Central memory CD8-positive, alpha-beta T cell (primary cell): ENCODE measurements at places on chromosomes 5 and 9.

DNA sequence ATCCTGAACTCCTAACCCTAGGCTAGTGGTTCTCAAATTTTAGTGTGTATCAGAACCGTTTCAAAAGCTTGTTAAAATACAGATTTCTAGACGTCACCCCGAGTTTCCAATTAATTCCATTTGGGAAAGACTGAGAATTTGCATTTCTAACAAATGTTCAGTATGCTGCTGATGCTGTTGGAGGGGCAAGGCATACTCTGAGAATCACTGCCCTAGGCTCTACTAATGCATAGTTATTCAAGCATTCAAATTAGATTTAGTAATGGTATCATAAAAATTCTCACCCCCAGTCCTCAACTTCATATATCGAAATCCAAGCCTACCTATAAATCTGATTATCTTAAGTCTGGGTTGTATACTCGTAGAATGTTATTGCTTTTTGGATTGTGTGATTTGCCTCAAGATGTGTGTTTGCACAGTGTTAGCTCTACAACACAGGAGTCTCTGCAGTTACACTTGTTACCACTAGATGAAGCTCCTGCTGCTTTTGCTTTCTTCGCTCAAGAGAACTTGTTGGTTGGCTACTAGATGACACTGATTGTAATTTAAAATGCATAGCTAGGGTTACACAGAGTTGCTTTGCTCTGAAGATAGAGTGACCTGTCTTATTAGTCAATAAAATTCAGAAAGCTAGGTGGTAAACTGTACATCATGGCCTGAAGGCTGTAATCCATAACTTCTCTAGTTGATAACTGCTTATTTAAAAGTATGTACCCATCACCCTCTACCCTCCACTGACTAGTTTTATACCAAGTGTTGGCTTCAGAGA, 7.5 kb upstream of the ERAP2 start:
- peaks cover 2% of the 10 kb centered on the region for H3K36me3 ChIP-seq
- no peak overlapping the region for H3K27ac ChIP-seq
- peak; percentile 16 for DNase-seq
- H3K4me3 ChIP-seq, result no peak overlapping the region
- peaks cover 18% of the 10 kb centered on the region for H3K4me1 ChIP-seq
- no peaks in the 10 kb centered on the region for H3K27me3 ChIP-seq

- H3K4me1 ChIP-seq, result peaks cover 8% of the 10 kb centered on the region
- H3K4me3 ChIP-seq, result no peak overlapping the region
- no peak overlapping the region for H3K27ac ChIP-seq
- H3K27me3 ChIP-seq, result peaks cover 34% of the 10 kb centered on the region
- H3K36me3 ChIP-seq, result peaks cover 2% of the 10 kb centered on the region
- DNase-seq, result no peak
These were observed 18.3 kb upstream of the SYNPO start for GRCh38 chr5:150622157-150622556.

DNA sequence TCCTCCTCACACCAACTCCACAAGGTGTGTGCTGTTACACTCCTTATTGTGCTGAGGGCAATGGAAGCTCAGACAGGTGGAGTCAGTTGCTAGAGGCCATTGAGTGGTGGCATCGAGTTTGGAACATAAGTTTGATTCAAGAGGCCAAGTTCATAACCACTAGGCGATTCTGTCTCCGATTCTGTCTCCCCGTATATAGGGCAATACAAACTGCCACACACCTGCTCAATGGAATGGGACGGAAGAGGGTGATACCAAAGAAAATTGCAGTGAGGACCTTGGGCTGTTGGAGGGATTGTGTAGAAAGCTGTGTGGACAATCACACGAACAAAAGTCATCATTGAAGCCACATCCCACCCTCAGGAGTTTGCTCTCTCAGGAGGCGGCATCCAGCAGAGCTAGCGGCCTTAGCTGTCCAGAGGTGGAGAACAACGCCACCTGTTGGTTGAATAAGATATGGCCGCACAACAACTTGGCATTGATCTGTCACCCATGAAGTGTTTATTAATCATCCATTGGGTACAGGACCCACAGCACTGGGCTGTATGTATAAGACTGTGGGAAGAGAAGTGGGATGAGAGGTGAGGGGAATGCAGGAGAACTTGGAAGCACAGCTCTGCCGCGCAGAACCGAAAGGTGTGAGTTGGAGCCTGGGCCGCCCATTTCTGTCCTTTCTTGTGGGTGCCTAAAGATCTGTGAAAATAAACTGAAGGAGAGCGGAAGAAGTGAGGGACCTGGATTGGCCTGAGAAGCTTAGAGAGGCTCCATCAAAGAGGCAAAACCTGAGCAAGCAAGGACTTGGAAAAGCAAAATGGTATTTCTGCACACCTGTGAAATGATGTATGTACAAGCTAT, 16.1 kb upstream of the NEUROG1 start:
- H3K36me3 ChIP-seq, result peaks cover 1% of the 10 kb centered on the region
- H3K27me3 ChIP-seq, result peaks cover 77% of the 10 kb centered on the region
- H3K4me1 ChIP-seq, result no peaks in the 10 kb centered on the region
- no peak overlapping the region for H3K4me3 ChIP-seq

DNA sequence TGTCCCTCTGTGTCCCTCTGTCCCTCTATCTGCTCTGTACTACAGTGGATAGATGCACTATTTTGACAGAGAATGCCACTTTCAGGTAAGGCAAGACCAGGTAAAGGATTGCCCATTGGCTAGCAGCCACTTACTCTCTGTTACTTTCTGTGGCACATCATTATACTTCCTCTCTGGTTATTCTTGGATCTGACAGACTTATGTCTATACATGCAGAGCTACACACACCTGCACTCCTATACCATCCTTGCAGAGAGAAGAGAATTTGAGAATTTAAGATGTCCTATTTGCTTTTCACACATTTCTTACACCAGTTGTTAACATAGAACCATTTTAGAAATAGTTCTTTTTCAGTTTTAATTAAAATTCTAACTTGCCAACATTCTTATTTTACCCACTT, 163.7 kb upstream of the SLC12A2 start:
- no peak for DNase-seq
- H3K4me1 ChIP-seq, result peaks cover 8% of the 10 kb centered on the region
- H3K4me3 ChIP-seq, result no peak overlapping the region
- no peak overlapping the region for H3K27ac ChIP-seq
- H3K36me3 ChIP-seq, result no peaks in the 10 kb centered on the region
- H3K27me3 ChIP-seq, result no peaks in the 10 kb centered on the region

DNA sequence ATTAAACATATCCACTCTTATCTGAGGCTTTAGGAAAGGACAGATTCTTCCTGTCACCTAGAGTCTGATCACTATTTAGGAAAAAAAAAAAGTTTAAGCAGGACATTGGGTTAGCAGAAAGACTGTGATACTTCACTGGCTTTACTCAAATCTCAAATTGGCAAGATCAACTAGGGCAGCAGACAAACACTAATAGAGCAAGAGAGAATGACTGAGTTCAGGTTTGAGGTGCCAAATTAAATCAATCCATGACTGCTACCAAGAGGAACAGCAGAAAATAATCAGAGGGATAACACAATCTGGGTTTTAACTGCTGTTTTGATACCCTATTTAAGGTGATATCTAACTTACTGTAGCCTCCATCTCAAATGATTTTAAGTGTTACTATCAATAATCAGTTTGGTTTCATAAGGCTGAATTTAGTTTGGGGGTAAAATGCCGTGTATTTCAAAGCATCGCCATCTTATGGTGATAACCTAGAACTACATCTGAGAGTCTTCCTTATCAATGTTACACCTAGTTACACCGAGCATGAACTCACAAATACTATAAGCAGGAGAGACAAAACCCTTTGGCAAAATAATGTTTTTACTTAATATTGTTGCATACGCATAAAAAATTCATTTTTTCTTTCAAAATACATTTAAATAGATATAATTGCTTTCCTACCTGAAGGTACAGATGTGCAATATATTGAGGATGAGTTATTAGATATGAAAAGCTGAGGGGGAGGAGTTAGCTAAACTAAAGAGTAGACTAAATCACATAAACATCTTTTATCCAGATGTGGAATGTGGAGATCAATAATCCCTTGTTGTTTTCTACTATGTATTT, 286.4 kb upstream of the CDH12 start:
- no peak overlapping the region for H3K4me3 ChIP-seq
- H3K27ac ChIP-seq, result no peak overlapping the region
- no peaks in the 10 kb centered on the region for H3K36me3 ChIP-seq
- no peaks in the 10 kb centered on the region for H3K4me1 ChIP-seq
- no peaks in the 10 kb centered on the region for H3K27me3 ChIP-seq
- no peak for DNase-seq

DNA sequence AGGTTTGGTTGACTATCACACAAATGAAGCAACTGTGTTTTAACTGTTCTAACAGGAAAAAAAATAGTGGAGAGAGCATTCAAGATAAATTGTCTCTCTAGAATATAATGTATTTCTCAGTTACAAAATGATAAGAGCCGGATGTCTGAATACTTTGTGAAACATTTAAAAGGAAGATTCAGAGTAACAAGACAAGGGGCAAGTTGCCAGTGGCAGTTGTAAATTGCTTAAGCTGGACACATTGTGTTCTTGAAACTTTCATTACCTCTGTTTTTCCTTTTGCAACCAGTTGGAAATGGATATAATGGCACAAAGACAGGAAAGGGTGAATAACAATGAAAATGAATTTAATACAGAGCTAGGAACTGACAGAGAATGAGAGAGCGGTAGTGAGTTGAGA, 15.2 kb upstream of the TBCA start:
- H3K4me3 ChIP-seq, result no peak overlapping the region
- H3K36me3 ChIP-seq, result no peaks in the 10 kb centered on the region

- H3K4me3 ChIP-seq, result peak overlapping the region; percentile 42
- H3K27me3 ChIP-seq, result no peaks in the 10 kb centered on the region
- no peak for DNase-seq
- H3K27ac ChIP-seq, result peak overlapping the region; percentile 88
These were observed 53.5 kb upstream of the IL7R start for GRCh38 chr5:35803191-35803651.

- DNase-seq, result no peak
- no peak overlapping the region for H3K27ac ChIP-seq
- H3K36me3 ChIP-seq, result no peaks in the 10 kb centered on the region
- H3K27me3 ChIP-seq, result peaks cover 74% of the 10 kb centered on the region
- no peaks in the 10 kb centered on the region for H3K4me1 ChIP-seq
These were observed 195.7 kb downstream of the DCP2 start for GRCh38 chr5:113172231-113172826.

DNA sequence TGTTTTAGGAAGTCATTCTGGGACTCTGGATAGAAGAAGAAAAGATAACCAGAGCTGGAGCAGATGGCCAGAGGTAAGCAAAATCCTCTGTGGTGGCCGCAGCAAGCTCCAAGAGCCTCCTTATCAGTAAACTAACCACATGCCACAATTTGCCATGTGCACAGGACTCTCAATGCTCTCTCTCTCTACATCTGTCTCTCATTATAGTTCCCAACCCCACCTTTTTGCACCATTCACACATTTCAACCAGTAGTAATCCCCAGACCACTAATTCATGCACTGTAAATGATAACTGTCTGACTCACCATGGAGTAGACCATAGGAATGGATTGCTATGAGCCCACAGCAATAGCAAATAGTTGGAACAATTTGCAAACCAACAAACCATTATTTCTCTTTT, 526.1 kb downstream of the TLR4 start:
- H3K27me3 ChIP-seq, result no peaks in the 10 kb centered on the region
- no peak overlapping the region for H3K4me3 ChIP-seq
- H3K4me1 ChIP-seq, result no peaks in the 10 kb centered on the region
- no peaks in the 10 kb centered on the region for H3K36me3 ChIP-seq
- no peak overlapping the region for H3K27ac ChIP-seq
- DNase-seq, result no peak

- no peak overlapping the region for H3K4me3 ChIP-seq
- H3K36me3 ChIP-seq, result no peaks in the 10 kb centered on the region
- H3K27ac ChIP-seq, result peak overlapping the region; percentile 20
- peaks cover 13% of the 10 kb centered on the region for H3K4me1 ChIP-seq
- DNase-seq, result no peak
- H3K27me3 ChIP-seq, result peaks cover 37% of the 10 kb centered on the region
These were observed 233.2 kb upstream of the DAB2 start for GRCh38 chr5:39657943-39658342.

DNA sequence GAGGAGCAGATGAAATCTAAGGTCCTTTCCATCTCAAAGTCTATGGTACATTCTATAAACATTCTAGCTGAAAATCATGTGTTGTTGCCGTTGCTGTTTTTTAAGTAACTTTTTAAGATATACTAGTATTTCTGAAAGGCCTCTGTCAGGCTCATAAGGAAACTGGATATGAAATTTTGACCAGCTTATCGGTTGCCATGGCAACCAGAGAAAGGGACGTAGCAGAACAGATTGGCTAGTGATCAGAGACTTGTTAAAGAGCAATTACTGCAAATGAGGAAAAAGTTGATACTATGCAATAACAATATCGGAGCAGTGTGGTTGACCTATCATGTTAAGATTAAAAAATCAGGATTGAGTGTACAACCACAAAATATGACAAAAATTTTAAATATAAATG, 57.0 kb upstream of the RNF180 start:
- H3K4me1 ChIP-seq, result no peaks in the 10 kb centered on the region
- no peaks in the 10 kb centered on the region for H3K36me3 ChIP-seq
- no peak overlapping the region for H3K27ac ChIP-seq
- DNase-seq, result no peak
- no peaks in the 10 kb centered on the region for H3K27me3 ChIP-seq

DNA sequence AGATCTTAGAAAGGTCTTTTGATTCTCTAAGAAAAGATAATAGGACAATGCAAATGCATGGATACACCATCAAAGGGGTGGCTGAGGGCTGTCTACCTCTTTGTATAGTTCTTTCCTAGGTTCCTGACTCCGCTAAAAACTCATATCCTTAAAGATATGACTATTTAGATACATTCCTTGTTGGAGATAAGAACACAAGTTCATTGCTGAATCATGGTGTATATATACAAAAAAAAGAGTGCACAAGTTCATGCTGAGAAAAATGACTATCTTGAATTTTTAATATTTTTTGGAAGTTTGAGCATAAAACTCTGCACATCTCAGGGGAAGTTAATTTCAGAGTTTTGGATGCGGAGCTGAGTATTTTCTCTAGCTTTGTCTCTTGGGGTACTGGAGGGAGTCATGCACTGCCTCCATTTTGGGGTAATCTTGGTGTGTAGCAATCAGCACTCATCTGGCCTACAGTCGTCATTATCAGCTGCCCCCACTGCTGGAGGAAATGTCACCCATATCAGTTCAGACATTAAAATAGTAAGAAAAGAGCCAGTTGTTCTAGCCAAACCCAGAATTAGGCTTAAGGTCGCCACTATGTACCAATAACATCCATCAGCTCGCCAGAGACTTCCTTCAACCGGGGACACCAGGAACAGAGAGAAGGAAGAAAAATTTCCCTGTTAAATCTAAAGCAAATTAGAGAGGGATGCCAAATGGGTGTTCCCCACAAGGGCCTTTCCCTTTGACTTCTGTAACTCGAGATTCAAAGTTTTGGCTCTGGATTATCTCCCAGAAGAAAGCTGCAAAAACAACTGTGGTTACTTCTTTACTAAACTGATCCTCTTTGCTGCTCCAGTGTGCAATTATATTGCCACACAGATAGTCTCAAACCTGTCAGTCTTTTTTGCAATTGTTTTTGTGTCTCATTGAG, 49.0 kb downstream of the PTTG1 start:
- no peak for DNase-seq
- H3K4me1 ChIP-seq, result peaks cover 84% of the 10 kb centered on the region
- peaks cover 16% of the 10 kb centered on the region for H3K36me3 ChIP-seq
- no peaks in the 10 kb centered on the region for H3K27me3 ChIP-seq
